ENCODE measurements at places on chromosomes 13 and 19.

DNA sequence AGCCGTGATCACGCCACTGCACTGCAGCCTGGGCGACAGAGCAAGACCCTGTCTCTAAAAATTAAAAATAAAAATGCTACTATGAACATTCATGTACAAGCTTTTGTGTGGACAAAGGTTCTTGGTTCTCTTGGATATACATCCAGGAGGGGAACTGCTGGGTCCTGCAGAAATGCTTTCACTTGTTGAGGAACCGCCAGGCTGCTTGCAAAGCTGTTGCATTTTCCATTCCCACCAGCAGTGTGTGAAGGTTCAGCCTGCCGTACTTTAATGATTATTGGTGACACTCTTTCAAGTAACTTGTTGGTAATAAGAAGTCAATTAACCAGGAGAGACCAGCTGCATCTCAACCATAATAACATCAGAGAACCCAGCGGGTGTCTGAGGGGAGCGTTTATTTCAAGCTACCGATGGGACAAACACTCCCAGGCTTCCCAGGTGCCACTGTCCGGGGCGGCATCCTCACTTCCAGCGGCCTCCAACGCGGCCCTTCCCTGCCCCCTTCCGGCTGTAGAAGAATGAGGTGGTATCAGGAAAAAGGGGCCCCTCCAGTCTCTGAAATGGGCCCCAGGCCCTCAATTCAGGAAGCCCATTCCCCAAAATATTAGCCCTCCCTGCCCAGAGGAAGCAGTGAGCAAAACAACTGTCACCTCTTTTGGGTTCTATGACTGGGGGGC, 15.2 kb upstream of the PPP1R12C start:
- DNase-seq, result no peak

GRCh38 chr13:75749407-75749806, 113.3 kb downstream of the LMO7 start:
- no peak for DNase-seq

DNA sequence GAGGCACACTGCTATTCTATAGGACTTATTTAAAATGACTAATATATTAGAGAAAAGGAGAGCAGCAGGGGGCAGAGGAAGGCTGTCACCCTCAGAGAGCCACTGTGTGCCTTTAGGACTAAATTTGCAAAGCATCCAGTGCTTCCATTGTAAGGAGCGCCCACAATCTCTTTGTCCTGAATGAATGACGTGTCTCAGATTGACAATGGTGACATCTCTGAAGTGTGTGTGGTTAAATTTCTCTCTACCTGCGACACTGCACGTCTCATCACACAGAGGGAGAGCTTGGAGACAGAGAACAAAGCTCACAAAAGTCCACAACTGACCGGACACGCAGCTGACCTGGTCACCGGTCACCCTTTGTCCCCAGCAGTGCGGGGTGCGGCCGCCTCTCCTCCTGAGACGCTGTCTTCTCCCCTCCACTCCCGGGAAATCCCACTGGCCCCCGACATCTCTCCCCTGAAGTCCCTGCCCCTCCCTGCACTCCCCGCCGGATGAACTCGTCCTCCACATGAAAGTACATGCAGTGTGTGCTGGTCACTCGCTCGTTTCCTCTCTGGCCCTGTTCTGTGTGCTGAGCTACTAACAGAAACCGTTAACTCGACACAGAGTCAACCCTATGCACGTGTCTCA, 107.2 kb downstream of the RAB20 start:
- DNase-seq, result no peak

DNA sequence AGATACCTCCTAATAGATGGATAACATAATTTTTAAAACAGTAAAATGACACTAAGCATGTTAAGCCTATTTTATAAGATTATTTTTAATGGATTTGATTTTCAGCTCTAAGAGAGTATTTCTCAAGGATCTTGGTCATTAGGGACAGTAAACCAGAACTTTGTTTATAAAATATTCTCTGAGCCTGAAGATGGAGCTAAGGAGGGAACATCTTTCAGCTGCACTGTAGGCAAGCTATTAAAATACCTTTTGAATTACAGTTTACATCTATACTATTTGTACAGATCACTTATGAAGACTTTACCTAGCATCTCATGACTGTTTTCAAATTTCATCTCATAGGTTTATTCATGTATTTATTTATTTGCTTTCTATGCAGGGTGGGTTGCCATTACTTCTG, 345.3 kb downstream of the MYO16 start:
- no peak for DNase-seq

GRCh38 chr13:50989476-50989875, 79.9 kb downstream of the RNASEH2B start:
- no peak for DNase-seq

GRCh38 chr13:30132623-30133553, 174.5 kb downstream of the KATNAL1 start:
- peak; percentile 95 for DNase-seq

DNA sequence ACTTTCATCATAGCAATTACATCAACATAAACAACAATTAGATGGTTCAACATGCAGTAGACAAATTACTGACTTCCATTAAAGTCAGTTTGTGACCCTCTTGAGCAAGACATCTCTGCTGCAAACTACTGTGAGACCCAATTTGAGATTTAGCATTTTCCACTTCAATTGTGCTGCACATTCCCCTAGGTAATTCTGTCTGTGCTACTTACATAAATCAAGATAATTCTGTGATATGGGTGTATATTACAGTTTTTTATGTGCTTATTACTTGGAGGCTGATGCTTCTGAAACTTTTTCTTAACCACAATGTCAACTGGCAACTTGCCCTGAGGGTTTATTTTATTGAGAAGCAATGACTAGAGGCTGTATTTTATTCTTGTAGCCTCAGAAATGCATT, 1714.4 kb downstream of the OLFM4 start:
- DNase-seq, result no peak

DNA sequence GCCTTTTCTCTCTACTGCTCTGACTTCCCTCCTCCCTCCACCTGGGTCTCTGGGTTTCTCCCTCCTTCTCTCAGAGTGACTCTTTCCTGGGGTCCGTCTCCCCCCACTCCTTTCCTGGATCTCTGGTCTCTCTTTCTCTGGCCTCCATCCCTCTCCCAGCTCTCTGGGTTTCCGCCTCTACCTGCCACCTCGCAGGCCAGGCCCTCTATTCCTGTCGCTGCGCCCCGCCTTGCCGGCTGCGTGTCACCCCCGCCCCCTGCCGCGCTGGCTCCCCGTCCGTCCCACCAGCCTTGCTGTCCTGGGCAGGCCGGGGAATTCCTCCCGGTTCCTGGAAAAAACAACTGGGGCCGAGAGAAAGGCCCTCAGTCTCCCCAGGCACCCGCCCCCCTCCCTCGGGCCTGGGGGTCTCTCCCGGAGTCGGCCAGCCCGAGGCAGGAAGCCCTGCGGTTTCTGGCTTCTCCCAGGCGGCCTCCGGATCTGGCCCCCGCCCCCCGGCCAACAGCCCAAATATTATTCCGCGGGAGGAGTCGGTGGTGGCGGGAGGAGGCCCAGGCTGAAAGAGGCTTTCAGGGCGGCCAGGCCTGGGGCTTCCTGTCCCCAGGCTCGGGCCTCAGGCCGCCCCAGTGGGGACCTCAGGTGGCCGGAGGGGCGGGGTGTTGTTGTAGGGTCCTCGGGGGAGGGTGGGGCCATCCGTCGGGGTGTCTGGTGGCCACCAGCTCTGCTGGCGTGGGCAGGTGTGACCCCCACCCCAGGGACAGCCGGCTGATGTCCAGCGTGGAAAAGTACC, 9.3 kb downstream of the IRF2BP1 start:
- DNase-seq, result peak; percentile 70

DNA sequence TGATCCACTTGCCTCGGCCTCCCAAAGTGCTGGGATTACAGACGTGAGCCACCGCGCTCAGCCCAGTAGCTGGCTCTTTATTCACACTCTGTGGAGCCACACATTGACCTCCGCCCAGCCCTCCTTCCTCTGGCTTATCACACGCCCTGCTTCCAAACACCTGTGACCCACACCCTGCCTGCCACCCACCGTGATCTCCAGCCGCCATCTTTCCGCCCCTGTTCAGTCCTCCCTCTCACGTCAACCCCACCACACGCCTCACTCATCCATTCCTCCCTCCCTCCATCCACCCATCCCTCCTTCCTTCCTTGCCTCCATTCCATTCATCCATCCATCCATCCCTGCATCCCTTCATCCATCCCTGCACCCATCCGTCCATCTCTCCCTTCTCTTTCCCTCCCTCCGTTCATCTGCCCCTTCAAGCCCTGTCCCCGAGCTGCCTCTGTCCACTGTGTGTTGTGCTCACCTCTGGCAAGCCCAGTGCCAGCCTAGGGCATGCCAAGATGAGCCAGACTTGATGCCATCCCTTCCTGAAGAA, 17.6 kb downstream of the ZNF296 start:
- DNase-seq, result no peak

DNA sequence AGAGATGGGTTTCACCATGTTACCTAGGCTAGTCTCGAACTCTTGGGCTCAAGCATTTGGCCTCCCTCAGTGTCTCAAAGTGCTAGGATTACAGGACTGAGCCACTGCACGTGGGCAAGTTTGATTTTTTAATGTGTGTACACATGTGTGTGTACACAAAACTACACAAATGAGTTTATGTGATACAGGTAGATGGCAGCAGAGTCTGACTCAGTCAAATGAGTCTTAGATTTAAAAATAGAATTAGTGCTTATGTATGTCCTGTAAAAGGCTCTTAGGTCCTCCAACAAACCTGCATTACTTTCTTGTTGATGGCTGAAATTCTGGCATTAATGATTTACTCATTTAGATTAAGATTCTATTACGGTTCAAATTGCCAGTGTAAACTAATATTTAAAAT, 293.7 kb downstream of the PCDH17 start:
- DNase-seq, result no peak

DNA sequence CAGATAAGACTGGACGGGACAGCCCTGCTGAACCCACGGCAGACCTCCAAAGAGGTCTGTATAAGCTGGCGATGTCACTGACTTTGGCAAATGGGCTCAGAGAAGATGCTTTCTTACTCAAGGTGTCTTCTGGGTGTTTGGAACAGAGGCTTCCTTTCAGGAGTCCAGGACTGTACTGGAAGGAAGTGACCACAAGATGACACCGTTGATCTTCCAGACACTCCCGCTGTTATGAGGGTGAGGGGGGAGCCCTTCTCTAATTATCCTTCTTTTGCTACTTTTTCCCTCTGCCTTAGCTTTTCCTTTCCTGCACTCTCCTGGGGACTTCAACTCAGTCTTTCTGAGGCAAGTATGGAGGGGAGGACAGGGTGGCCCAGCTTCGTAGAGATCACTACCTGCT, 65.2 kb upstream of the ZNF599 start:
- DNase-seq, result peak; percentile 23

GRCh38 chr19:1812426-1813191, 533 bp upstream of the ATP8B3 start:
- DNase-seq, result peak; percentile 98

DNA sequence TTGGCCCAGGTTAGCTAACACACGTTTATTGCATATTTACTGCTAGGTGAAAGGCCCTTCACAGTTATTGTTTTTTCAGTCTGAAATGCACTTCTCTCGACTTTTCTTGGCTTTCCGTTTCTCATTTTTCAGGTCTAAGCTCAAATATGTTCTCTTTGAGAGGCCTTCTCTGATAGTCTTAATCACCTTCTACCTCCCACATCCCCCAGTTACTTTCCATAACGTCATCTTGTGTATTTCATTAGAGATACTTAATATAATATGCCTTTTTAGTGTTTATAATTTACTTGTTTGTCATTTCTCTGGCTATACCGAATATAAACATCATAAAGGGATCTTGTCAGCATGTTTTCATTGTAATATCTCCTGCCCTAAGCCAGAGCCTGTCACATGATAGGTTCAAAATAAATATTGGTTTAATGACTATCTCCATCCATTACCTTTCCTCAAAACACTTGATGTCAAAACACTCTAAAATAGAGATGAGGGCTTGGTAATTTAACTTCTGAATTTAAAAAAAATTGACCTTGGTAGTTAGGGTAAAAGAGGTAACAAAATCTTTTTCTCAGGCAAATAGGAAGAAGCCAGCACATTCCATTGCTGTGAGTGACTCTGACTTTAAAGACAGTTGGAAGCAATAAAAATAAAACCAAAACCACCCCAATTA, 168.6 kb upstream of the RFC3 start:
- DNase-seq, result no peak

- DNase-seq, result no peak
Measured at GRCh38 chr13:112953591-112954487, 15.2 kb upstream of the MCF2L start.

- no peak for DNase-seq
Measured at GRCh38 chr13:98792785-98793495, 40.5 kb upstream of the SLC15A1 start.

DNA sequence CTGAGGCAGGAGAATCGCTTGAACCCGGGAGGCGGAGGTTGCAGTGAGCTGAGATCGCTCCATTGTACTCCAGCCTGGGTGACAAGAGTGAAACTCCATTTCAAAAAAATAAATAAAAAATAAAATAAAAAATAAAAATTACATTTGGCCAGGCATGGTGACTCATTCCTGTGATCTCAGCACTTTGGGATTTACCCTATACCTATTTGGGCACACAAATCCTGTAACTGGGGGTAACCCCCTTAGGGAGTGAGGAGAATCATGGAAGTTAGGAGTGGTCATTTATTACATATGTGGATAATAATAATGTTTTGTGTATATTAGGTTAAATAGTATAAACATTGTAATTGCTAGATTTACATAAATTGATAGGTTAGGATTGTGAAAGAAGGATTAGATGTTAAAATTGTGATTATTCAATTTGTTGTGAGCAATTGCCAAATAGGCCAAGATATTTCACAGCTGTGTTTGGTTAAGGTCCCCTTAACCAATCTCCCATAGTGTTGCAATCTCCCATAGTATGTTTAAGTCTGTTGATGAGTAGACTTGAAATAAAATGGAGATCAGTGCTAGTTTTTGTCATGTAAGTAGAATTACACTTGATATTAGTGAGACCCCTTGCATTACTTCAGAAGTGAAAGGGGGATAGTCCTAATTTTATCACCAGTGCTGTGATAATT, 30.7 kb downstream of the ZNF844 start:
- DNase-seq, result no peak

DNA sequence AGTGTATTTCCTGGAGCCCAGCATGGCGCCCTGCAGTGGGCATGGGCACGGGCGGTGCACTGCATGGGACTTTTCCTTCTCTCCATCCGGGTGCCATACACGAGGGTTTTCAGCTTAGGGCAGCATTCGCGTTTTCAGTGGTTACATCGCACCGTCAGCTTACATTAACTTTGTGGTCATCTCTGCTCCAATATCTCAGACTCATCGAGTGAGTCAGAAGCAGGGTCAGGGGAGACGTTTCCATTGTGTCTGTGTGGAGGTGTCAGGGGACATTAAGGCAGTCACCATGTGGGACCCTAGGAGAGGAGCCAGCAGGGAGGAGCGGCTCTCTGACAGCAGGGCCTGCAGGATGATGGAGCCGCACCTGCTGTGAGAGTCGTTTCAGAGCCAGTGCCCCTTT, 541.0 kb downstream of the FGF9 start:
- DNase-seq, result no peak

DNA sequence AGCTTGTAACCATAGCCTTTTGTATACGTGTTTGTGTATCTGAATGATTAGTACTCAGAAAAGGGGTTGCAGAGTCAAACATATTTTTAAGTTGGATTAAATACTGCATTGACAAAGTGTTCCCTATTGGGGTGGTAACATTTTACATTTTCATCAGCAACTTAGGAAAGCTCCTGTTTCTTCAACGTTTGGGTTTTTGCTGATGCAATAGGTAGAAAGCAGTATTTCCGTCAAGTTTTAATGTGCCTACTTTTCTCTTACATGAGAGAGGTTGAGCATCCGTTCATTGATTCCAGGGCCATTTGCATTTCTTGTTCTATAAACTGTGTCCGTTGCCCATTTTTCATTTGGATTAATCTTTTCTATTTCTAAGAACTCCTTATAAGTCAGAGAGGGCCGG, 56.2 kb downstream of the SKA3 start:
- DNase-seq, result no peak
